Smooth muscle cell of the brain vasculature (primary cell): ENCODE measurements at places on chromosomes 5 and 9.

- no peak for DNase-seq
Observed at GRCh38 chr9:107624234-107624948, 134.8 kb upstream of the KLF4 start.

DNA sequence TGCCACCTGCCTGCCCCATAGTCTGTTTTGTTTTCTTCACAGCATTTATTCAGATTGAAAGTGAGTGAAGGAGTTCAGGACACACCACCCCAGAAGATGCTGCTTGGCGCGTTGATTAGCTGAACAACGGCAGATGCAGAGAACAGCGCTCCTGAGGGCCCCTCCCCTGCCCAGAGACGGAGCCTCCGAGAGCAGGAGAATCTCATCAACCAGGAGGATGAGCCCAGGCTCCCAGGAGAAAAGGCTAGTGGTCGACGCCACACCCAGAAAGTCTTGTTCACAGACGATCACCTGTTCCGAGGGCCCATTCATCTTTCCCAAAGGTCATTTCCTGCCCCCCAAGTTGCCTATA, 180.4 kb upstream of the PPP1R26 start:
- DNase-seq: no peak

DNA sequence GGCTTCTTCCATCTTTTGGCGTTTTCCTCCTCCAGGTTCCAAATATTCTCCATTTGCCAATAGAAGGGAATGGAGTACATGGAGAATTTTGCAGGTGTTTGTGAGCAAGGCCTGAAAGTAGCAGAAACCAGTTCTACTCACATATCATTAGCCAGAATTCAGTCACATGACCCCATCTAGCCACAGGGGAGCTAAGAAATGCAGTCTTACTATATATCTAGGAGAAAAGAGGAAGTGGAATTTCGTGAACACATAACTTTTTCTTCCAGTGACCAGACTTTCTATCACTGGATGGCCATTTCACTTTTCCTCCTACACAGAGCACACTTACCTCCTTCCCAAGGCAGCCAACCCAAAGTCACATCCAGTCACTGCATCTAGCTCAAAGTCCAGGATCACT, 55.1 kb downstream of the LOX start:
- DNase-seq: no peak

DNA sequence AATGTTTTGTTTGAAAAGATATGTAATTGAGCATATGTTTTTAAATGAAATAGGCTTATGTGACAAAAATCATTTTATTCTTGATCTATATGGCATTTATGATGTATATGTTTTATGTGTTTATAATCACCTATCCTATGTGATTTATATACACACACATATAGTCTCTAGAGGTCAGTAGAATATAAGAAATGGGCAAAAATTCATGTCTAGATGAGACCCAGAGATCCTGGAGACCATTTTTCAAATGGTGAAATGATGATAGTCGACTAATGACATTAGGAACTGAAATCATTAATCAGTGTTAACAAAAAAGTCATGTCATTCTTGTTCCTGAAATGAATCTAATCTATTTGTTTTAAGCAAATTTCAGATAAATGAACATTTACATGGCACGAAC, 709.2 kb upstream of the WWC1 start:
- no peak for DNase-seq

- DNase-seq: no peak
Observed at GRCh38 chr5:137412136-137412535, 87.0 kb downstream of the SPOCK1 start.

GRCh38 chr5:125294844-125295243, 548.4 kb upstream of the ZNF608 start:
- no peak for DNase-seq

GRCh38 chr9:15521254-15521653, 10.5 kb upstream of the PSIP1 start:
- DNase-seq: no peak

- DNase-seq: no peak
Observed at GRCh38 chr5:1987471-1987870, 104.7 kb upstream of the IRX4 start.

GRCh38 chr9:8799206-8799605, 999.6 kb upstream of the DMAC1 start:
- no peak for DNase-seq

GRCh38 chr5:108720391-108720790, 27.3 kb upstream of the FER start:
- no peak for DNase-seq

- no peak for DNase-seq
Observed at GRCh38 chr5:135829179-135829578, 5.3 kb upstream of the SLC25A48 start.

DNA sequence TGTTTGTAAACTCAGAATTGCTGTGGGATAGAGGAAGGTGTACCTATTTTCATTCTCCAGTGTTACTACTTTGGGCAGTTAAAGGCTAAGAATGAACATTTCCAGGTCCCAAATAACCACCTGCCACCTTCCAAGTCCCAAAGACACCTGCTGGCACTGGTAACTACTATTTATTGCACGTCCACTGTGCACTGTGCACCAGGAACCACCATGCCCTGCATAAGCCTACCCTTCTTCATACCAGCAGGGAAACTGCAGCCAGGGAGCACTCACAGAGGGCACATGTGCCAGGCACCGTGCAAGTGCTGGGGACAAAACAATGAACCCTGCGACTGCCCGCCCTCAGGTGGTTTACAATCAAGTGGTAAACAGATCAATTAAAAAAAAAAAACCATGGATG, 34.9 kb downstream of the RAPGEF1 start:
- DNase-seq: no peak

DNA sequence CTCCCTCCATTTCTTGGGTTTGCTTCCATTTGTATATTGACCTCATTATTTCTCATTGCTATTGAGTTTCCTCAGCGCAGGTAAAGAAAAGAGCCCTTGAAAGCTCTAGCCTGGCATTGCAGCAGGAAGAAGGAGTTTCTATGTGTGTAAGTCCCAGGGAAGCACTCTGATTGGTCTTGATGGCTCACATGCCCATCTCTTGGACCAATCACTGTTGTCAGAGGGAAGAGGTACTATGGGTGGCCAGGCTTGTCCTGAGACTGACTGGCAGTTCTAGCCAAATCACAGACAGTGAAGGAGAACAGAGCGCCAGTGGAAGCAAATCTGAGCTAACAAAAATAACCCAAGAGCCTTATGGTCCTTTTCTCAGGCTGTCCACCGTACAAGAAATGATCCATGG, 219.0 kb downstream of the PAX5 start:
- no peak for DNase-seq

GRCh38 chr5:14902826-14903560, 31.4 kb upstream of the ANKH start:
- DNase-seq: no peak

GRCh38 chr5:168227001-168227400, 64.4 kb upstream of the WWC1 start:
- DNase-seq: no peak

DNA sequence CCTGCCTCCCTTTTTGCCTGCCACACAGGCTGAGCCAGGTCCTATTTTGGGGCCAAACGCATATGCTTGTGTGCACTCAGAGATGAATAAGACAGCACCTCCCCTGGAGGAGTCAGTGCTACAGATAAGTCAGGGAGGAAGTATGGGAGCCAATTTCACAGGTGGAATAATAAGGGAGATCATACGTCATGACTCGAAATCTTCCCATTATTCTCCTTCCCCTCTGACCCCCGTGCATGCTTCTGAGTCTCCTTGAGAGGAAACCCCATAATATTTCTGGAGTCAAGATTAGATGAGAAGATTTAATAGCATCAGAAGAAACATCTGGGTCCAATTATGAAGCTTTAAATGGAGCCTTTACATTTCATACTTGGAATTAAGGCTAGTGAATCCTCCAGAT, 15.1 kb upstream of the ZCCHC7 start:
- no peak for DNase-seq

DNA sequence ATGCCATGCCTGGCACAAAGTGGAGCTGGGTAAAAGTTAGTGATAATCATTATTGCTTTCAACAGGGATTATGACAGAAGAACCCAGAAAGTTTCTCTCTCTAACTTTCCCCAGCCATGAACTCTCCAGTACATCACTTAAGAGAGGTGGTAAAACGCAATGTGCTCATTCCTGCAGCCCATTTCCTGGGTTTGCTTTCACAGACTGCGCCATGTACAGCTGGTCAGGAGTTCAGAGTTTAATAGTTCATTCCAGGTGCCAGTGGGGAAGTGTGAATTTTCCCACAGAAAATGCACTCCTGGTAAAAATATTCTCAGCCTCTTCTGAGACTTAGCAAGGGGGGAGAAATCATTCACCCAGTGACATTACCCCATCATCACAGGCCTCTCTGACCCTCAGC, 35.5 kb downstream of the ADAM19 start:
- no peak for DNase-seq

DNA sequence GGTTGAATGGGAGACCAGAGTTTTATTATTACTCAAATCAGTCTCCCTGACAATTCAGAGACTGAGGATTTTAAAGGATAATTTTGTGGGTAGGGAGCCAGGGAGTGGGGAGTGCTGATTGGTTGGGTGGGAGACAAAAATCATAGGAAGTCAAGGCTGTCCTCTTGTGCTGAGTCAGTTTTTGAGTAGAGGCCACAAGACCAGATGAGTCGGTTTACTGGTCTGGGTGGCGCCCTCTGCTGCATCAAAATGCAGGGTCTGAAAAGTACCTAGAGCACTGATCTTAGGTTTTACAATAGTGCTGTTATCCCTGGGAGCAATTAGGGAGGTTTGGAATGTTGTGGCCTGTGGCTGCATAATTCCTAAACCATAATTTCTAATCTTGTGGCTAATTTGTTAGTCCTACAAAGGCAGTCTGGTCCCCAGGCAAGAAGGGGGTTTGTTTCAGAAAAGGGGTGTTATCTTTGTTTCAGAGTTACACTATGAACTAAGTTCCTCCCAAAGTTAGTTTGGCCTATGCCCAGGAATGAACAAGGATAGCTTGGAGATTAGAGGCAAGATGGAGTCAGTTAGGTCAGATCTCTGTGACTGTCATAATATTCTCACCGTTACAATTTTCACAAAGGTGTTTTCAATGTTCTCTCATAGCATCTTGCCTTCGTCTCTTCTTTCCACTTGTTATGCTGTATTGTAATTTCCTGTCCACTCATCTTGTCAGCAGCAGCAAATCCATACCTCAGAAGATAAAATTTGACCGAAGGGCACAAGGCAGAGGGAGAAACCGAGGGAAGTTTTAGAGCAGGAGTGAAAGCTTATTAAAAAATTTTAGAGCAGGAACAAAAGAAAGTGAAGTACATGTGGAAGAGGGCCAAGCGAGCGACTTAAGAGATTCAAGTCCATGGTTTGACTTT, 59.2 kb upstream of the CLINT1 start:
- DNase-seq: peak; percentile 26

GRCh38 chr5:101663543-101663942, 632.5 kb downstream of the SLCO4C1 start:
- no peak for DNase-seq

DNA sequence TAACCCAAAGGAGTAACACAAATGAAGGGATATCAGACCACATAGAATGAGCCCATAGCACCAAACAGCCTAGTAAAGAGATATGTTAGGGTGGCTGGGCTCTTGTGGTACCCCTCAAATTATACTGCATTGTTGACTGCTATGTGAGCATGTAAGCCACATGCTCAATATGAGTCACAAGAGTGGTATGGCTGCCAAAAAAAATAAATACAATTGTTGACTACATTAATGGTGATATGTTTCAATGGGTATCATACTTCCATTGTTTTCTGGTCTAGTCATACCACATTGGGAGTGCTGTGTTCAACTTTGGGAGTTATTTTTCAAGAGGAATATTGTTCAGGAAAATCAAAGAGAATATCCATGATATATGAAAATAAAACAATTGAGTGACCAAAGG, 162.4 kb upstream of the PIK3R1 start:
- DNase-seq: no peak

DNA sequence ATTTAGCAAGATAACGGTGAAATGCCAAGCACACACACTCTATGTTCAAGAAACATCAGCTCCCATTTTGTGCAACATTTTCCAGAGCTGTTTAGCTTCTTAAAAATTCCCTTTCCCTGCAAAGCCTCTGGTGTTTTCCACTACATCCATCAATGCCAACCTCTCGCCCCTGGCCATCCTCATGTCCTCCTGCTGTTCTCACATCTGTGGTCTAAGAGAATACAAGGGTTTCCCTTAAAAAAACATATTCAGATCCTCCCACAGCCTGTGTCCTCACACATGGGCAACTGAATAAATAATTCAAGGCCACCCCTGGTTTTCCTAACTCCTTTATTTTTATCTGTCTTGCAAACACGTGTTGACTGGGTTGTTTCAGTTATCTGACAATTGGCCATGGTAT, 70.3 kb downstream of the PAPPA start:
- no peak for DNase-seq

DNA sequence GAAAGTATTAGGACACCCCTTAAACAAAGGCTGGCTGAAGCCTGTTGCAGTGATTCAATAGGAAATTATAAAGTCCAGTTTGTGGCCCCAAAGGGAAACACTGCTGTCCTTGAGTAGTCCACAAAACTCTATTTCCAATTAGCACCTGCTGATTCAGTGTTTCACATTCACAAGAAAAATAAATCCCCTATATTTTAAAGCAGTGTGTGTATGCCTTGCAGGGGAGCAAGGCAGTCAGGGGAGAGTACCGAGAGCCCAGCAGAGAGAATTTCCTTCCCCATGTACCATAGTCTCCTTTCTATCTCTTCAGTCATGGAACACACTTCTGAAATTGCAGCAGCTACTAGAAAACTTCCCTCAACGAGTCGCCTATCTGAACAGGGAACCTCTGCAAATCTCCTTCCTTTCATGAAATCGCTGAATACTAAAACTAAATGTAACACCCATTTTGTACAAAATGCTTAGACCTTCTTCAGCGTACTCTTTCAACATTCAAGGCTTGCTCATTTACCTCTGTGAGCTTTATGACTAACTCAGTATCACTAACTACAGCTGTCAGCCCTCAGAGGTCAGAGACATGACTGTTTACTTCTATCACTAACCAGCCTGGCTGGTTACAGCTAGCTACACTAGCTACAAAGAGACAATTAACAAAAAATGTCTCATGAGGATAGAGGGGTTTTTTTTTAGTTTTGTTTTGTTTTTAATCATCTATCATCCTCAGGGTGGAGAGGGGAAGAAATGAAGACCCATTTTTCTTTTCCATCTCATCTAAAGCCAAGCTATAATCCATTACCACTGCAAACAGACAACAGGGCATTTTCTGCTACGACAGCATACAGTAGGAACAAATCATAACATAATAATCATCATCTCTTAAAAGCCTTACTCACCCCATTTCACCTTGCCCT, 188.7 kb downstream of the EBF1 start:
- DNase-seq: no peak

- DNase-seq: no peak
Observed at GRCh38 chr5:138950421-138951031, 75.4 kb upstream of the LRRTM2 start.

GRCh38 chr5:124906339-124907097, 160.1 kb upstream of the ZNF608 start:
- peak; percentile 46 for DNase-seq
